ENCODE measurements at places on chromosomes 1 and 21.

DNA sequence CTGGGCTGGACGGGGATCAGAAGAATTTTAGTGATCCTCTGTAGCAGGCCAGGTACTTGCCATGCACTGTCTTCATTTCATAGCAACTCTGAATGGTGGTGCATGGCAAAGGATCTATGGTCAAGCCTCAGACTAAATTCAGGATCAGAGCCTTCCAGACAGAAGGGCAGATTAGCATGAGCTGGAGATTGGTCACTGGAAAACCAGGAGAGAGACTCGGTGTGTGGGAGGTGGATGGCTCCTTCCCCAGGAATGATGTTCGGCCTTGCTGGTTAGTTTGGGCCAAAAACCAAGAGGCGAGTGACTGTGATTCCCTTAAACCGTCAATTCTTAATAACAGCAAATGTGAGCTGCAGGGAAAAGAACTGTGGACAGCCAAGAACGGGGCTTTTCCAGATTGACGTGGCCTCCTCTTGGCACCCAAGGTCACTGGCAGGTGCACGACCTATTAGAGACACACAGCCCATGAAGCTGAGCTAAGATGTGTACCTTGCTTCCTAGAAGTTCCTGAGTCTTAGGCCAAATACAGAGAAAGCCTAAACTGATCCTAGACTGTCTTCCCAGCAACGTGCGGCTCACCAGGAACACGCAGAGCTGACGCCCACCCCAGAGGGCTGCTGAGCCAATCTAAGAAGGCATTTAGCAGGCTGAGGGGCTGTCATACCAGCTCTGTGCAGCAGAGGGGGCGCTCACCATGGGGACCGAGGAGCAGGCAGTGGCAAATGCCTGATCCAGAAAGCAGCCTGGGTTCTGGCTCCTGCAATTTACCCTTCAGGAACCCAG, 18.5 kb downstream of the ALDH4A1 start:
- DNase-seq = peak; percentile 46

GRCh38 chr1:66365635-66366034, 168.3 kb upstream of the SGIP1 start:
- no peak for DNase-seq

DNA sequence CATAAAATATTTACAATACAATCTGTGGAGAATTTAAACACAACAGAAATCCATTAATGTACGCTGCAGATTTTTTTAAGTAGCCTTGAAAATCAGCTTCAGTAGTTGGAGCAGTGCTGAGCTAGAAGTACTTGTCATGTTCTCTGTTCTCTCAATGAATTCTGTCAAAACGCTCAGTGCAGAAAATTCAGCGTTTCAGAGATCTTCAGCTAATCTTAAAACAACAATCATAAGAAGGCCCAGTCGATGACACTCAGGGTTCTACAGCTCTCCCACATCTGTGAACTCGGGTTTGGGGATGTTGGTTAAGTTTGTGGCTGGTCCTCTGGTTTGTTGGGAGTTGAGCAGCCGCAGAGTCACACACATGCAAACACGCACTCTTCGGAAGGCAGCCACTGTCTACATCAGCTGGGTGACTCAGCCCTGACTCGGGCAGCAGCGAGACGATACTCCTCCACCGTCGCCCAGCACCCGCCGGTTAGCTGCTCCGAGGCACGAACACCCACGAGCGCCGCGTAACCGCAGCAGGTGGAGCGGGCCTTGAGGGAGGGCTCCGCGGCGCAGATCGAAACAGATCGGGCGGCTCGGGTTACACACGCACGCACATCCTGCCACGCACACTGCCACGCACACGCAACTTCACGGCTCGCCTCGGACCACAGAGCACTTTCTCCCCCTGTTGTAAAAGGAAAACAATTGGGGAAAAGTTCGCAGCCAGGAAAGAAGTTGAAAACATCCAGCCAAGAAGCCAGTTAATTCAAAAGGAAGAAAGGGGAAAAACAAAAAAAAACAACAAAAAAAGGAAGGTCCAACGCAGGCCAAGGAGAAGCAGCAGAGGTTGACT, 161.2 kb downstream of the RUNX1 start:
- DNase-seq = peak; percentile 89

- DNase-seq = no peak
These were observed 78.1 kb downstream of the KIF26B start for GRCh38 chr1:245232931-245233330.

- DNase-seq = no peak
These were observed 14.6 kb downstream of the PYCR2 start for GRCh38 chr1:225909477-225909876.

DNA sequence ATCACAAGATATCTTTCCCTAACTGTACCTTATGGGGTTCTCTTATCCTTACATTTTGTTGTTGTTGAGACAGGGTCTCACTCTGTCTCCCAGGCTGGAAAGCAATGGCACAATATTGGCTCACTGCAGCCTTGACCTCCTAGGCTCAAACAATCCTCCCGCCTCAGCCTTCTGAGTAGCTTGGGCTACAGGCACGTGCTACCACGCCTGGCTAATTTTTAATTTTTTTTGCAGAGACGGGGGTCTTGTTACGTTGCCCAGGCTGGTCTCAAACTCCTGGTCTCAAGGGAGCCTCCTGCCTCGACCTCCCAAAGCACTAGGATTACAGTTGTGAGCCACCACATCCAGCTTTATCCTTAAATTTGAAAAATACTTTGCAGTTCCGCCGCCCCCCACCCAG, 10.4 kb downstream of the RERE start:
- no peak for DNase-seq

DNA sequence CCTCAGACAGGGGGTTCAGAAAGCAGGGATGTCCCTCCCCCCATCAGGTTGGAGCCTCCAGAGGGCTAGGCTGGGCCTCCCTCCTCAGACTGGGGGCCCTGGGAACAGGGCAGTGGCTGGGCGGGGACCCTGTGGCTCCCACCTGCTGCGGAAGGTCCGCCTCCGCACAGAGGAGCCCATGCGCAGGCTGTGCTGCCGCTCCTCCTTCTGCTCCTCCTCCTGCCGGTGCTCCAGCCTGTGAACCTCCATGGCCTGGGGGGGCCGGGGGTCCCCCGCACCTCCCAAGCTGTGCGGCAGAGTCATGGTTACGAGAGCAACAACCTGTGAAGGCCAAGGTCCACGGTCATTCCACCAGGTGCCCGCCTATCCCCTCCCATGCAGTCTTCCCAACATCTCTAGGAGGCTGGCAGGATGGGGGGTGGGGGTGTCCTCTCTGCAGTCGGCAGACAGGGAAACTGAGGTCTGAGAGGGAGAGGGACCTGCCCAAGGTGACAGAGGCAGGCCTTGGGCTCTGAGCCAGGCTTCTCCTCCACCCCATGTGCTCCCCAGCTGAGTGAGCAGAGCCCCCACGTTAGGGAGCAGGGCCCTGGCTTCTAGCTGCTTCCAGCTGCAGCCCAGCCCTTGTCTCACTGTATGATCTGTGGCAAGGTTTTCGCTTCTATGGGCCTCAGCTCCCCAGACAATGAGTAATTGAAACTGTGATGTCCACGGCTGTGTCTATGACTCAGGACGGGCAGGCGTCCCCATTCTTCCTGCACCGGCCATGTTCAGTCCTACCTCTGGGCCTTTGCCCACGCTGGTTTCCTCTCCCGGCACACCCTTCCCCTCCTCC, 3.4 kb downstream of the MYOM3 start:
- DNase-seq = peak; percentile 13

- DNase-seq = no peak
These were observed 45.2 kb upstream of the ACTL8 start for GRCh38 chr1:17709981-17710380.

- DNase-seq = no peak
These were observed 7.0 kb downstream of the SH2D5 start for GRCh38 chr1:20725189-20726117.

DNA sequence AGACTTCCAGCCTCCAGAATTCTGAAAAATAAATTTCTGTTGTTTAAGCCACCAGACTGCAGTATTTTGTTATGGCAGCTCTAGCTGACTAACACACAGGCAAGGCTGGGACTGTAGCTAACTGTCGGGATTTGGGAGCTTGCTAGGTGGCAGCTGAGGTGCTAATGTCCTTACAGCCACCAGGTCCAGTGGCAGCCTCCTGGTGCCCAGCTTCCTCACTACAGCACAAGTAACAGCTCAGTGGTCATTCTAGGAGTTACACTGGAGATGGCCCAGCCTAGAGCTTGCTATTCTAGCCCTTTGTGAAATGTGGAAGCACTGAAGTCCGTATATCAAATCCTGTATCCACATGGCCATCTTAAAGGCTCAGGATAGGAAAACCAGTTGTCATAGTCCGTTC, 4.3 kb upstream of the C1orf115 start:
- no peak for DNase-seq

DNA sequence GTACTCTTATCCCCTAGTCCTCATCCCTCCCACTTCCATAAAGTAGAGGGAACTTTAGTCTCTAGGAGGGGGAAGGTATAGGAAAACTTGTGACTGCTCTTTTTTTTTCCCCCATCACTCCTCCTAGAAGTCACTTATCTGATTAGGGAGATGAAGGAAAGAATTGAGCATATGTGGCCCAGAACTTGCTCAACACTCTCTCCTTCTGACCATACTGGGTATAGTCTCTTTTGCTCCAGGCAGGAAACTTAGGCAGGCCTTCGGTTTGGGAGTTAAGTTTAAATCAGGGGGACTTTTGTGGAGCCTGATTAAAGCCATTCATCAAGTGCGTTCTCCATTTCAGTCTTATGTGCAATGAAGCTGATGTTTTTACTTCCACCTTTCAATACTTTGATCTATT, 5.8 kb downstream of the UBE2U start:
- DNase-seq = no peak

DNA sequence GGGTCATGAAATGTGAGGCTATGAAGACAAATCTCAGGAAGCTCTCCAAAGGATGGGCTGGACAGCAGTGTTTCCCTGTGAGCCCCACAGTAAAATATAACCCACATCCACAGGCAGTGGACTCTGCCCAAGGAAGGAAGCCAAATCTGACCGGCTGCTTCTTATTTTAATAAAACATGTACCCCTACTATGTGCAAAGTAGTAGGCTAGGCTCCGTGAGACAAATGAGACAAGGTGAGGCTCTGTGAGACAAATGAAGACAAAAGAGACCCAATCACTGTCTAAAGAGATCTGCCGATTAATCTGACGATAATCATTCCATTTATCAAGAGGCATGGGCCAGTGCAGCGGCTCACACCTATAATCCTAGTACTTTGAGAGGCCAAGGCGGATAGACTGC, 2.1 kb downstream of the ASAP3 start:
- DNase-seq = no peak

GRCh38 chr21:37058261-37058660, 14.6 kb downstream of the PIGP start:
- no peak for DNase-seq

DNA sequence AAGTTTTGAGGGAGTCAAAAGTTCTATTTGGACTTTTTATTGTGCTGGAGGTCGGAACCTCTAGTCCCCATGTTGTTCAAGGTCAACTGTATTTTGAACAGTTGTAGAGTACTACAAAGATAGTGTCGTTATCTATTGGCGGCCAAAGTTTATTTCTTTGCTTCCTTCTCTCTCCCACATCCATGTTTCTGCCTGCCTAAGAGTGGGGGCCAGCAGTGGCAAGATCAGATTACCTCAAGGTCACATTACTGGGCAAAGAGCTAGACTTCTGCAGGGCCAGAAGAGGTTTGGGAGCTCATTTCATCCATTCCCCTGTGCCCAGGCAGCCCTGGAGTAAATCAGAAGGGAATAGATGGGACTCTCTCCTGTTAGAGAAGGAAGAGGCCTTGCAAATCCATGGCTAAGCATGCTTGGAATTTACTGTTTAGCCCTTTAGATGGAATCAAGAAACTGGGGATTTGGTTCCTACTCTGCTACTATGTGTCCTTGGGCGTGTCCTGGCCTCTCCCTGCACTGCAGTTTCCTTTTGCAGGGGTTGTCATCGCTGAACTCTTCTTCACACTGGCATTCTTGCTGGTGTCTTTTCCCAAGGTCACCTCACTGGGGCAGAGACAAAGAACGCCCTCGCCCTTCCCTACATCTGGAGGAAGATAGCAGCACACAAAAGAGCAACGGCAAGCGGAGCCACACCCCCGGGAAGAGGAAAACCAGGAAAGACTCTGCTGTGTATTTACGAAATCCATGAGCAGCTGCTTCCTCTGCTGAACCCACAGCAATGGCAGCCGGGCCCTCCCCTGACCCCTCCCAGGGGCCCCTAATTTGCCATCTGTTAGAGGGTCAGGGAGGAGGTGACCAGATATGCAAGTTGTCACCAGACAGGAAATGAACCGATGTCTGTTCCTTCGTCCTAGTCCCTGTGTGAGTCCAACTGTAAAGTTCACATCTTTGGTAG, 73.3 kb downstream of the PLPP3 start:
- DNase-seq = no peak

GRCh38 chr1:106836708-106837107, 219.8 kb upstream of the PRMT6 start:
- DNase-seq = no peak

Measured in stimulated activated CD4-positive, alpha-beta T cell treated with anti-CD3 and anti-CD28 coated beads, TNF-alpha, amount 100 ng/mL, for 24 hours (primary cell).